ENCODE measurements at places on chromosomes 7 and 10.
A peak's percentile ranks its signal among the peaks of the same experiment; 100 is the strongest.

- no peak for DNase-seq
These were observed 178.3 kb upstream of the PDE1C start for GRCh38 chr7:32248522-32248921.

DNA sequence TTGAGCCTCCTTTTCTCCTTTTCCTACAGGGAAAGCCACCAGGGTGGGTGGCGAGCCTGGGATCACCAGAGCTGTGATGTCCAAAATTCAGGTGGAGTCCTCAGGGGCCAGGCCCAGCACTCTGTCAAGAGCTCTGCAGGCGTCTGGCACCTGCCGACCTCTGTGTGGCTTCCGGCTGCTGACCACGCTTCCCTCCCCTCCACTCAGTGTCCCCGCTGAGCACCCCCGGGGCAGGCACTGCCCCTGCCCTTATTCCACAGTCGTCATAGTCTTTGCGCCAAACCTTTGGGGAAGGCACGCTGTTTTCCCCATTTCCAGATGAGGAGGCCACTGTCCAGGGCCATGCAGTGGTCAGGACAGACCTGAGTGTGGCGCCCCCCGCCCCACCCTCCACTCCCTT lies 7.5 kb downstream of the MTG1 start:
- DNase-seq, result no peak

DNA sequence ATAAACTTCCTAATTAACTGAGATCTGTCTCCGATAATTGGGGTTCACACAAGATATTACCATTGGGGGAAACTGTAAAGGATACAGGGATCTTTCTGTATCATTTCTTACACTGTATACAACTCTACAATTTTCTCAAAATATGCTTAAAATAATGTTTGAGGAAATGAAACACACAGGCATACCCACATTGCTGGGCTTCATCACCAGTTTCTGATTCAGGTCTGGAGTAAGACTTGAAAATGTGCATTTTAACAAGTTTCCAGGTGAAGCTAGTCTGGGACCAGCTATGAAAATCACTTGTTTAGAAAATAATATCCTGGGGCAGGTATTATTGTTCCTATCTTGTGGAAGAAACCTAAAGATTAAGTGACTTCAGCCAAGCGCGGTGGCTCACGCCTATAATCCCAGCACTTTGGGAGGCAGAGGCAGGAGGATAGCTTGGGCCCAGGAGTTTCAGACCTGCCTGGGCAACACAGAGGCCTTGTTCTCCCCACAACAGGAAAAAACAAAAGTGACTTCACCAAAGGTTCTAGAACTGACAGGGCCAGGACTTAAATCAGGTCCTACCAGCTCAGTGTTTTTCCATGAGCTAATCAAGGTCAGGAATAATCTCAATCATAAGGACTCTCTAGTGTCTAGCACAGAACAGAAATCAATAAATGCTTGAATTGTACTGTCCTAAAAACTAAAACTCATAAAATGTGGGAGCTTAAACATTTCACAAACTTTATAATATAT lies 12.6 kb downstream of the TOMM7 start:
- DNase-seq, result no peak

DNA sequence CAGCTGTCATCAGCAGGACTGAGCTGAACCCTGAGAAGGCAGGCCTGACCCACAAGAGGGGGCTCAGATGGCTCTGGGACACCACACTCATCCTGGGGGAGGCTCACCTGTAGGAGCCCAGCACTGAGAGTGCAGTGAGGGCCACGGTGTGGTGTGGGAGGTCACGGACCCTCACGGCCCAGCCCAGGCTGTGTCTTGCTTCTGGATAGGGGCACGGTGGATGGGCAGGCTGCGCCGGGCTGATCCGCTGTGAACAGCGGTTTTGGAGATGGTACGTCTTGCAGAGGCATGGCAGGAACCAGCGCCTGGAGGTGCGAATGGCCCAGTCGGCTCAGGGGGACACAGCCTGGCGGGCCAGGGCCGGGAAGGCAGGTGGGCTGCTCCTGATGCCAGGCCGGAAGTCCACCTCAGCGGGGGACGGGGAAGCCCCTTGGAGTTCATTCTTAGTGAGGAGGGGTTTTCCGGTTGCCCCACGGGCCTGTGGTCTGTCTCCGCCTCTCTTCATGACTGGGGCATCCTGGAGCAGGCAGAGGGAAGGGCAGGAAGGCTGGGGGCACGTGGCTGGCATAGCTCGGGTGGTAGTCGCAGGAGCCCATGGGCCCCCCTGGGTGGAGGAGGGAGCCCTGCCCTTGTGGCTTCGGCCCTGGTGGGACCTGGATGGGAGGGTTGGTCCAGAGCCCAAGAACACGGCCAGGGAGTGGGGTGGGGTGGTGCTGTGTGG lies 112.5 kb downstream of the UNCX start:
- no peak for DNase-seq

- no peak for DNase-seq
These were observed 862.6 kb downstream of the NRG3 start for GRCh38 chr10:82737549-82737948.

- DNase-seq, result peak; percentile 84
These were observed 35.5 kb downstream of the IKZF1 start for GRCh38 chr7:50339990-50340500.

DNA sequence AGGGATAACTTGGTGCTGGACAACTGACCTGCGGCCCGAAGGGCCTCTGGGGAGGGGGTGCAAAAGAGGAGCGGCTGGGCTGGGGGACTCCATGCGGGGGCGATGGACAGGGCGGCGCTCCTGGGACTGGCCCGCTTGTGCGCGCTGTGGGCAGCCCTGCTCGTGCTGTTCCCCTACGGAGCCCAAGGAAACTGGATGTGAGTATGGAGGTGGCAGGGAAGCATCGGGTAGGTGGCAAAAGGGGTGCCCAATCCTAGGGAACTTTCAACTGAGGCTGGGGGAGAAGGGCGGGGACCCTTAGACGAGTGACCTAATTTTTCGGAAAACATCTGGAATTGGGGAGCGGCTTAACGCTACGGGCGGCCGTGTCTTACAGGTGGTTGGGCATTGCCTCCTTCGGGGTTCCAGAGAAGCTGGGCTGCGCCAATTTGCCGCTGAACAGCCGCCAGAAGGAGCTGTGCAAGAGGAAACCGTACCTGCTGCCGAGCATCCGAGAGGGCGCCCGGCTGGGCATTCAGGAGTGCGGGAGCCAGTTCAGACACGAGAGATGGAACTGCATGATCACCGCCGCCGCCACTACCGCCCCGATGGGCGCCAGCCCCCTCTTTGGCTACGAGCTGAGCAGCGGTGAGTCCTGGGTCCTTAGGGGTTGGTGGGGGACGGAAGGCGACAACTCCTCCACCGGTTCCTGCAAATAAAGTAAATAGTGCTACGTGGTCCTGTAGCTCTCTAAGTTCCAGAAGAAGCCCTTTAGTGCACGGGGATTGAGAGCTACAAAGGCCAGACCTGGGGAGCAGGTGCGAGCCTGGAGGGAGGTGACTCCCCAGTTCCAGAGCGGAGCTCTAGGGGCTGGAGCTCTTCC lies 622 bp downstream of the WNT16 start:
- no peak for DNase-seq

Data from OCI-M1 (cell line).